Fibroblast of lung (primary cell): ENCODE measurements at places on chromosomes 12 and 14. TPM values are rescaled to one million over a fixed set of nuclear protein-coding genes. Genes with fewer than 3 reads are reported as not detected.
A peak's percentile ranks its signal among the peaks of the same experiment; 100 is the strongest.

- DNase-seq: peak; percentile 52
- no peak overlapping the region for H3K4me3 ChIP-seq
- peaks cover 21% of the 10 kb centered on the region for H3K4me1 ChIP-seq
- no peaks in the 10 kb centered on the region for H3K36me3 ChIP-seq
- no peak overlapping the region for H3K27ac ChIP-seq
Observed at GRCh38 chr12:62689042-62689839, 222.6 kb downstream of the MON2 start.

GRCh38 chr12:4448943-4449850, 3.6 kb upstream of the FGF6 start:
- DNase-seq: no peak
- H3K27me3 ChIP-seq: peaks cover 4% of the 10 kb centered on the region
- H3K4me1 ChIP-seq: no peaks in the 10 kb centered on the region
- H3K27ac ChIP-seq: no peak overlapping the region
- H3K36me3 ChIP-seq: no peaks in the 10 kb centered on the region

The TAS2R20 gene
- 2.1 and 3.3 TPM in 2 replicates for total RNA-seq

- H3K4me3 ChIP-seq: no peak overlapping the region
- DNase-seq: peak; percentile 49
- H3K27ac ChIP-seq: no peak overlapping the region
- no peaks in the 10 kb centered on the region for H3K4me1 ChIP-seq
Observed at GRCh38 chr12:106051853-106052531, 86.8 kb downstream of the NUAK1 start.

GRCh38 chr14:35420036-35420811, 15.7 kb upstream of the NFKBIA start:
- peaks cover 5% of the 10 kb centered on the region for H3K4me1 ChIP-seq
- H3K4me3 ChIP-seq: no peak overlapping the region
- no peaks in the 10 kb centered on the region for H3K36me3 ChIP-seq
- peak overlapping the region; percentile 19 for H3K27ac ChIP-seq

DNA sequence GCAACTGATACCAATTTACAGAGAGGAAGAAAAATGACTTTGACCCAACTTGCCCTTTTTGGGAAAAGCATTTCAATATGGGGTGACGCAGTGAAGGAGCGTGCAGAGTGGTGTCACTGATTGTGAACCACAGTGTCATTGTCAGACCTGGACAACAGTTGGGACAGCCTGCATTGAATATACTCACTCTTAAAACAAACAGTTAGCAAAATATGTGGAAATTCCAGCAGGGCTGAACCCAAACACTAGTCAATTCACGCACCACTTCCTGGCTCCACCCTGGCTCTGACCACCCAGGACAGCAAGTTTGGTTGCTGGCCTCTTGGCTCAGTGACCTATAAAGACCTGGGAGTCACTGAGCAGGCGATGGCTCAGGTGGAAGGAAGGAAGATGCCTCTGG, 61.3 kb downstream of the NOS1 start:
- H3K4me1 ChIP-seq: no peaks in the 10 kb centered on the region
- H3K27ac ChIP-seq: no peak overlapping the region
- H3K4me3 ChIP-seq: no peak overlapping the region
- H3K36me3 ChIP-seq: no peaks in the 10 kb centered on the region

The NUAK1 gene
- total RNA-seq: 4.6 and 5.1 TPM in 2 replicates

DNA sequence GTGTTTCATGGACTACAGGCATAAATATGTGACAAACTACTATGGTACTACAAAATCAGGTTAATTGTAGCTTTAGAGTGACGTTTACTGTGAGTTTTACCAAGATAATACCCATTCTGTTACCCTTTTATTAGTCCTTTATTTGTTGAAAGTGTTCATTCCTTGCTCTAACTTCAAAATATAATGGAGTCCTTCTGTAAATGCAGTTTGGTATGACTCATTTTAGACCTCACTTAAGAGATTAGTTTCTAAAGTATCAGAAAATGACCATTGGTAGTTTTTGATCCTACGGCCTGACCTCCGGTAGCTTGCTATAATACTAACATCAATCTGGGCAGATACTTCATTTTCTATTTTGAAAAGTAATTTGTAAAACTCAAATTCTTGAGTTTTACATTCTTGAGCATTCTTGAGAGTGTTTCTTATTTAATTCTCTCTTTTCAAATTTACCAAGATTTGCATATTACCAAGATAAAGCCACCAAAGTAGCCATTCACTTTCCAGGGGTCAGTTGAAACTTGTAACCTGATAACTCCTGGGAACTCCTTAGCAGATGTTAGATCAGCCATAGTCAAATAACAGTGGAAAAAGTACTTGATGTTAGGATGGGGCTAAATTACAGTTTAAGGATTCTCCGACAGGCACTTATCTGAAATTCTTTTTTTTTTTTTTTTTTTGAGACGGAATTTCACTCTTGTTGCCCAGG, 4.2 kb downstream of the HSPA2 start:
- no peak overlapping the region for H3K4me3 ChIP-seq
- peaks cover 12% of the 10 kb centered on the region for H3K27me3 ChIP-seq
- H3K36me3 ChIP-seq: no peaks in the 10 kb centered on the region
- no peak overlapping the region for H3K27ac ChIP-seq

GRCh38 chr12:5432011-5432400, at the start of gene NTF3:
Gene NTF3 (plus strand): TSS chr12:5432108. CDS start chr12:5432325, 217 bp downstream.
- H3K4me1 ChIP-seq: peaks cover 4% of the 10 kb centered on the region
- no peaks in the 10 kb centered on the region for H3K36me3 ChIP-seq
- peaks cover 9% of the 10 kb centered on the region for H3K27me3 ChIP-seq
- peak within 1 kb of the TSS; percentile 58 for H3K27ac ChIP-seq
- H3K4me3 ChIP-seq: peak within 1 kb of the TSS; percentile 49

DNA sequence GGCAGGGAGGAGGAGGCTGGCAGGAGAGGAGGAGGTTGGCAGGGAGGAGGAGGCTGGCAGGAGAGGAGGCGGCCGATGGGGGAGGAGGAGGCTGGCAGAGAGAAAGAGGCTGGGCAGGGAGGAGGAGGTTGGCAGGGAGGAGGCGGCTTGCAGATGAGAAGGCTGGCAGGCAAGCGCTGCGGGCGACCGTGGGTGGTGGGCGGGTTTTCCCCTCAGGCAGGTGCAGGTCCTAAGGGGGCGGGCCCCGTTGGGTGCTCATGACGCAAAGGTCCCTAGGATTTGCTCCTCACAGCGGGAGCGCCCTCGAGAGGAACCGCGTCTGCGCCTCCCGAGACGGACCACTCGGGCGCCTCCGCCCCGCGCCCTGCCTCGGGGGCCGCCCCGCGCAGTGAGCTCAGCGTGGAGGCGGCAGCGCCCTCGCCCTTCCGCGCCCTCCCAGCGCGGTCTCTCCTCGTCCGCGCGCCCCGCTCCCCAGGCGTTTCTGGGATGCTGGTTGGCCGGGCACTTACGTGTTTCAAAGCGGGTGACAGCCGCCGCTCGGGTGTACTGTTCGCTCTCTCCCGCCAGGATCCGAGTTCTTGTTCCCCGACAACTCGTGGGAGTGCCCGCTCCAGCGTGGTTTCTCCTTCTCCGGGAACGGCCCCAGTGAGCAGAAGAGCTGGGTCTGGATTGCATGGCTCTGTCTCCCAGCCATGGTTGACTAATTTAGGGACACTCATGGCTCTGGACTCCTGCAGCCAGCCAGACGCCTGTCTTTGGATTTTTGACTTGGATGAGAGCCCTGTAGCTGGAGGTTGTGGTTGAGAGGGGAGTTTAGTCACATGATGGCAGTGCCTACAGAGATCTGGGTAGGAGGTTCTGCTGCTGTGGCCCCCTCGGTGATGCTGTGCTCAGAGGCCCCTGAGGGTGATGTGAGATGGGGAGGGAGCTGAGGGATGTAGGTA, 64.1 kb upstream of the PPP4R3A start:
- H3K27ac ChIP-seq: no peak overlapping the region
- H3K4me1 ChIP-seq: no peaks in the 10 kb centered on the region
- H3K36me3 ChIP-seq: no peaks in the 10 kb centered on the region
- peak; percentile 52 for DNase-seq
- no peaks in the 10 kb centered on the region for H3K27me3 ChIP-seq
- peak overlapping the region; percentile 54 for H3K4me3 ChIP-seq

DNA sequence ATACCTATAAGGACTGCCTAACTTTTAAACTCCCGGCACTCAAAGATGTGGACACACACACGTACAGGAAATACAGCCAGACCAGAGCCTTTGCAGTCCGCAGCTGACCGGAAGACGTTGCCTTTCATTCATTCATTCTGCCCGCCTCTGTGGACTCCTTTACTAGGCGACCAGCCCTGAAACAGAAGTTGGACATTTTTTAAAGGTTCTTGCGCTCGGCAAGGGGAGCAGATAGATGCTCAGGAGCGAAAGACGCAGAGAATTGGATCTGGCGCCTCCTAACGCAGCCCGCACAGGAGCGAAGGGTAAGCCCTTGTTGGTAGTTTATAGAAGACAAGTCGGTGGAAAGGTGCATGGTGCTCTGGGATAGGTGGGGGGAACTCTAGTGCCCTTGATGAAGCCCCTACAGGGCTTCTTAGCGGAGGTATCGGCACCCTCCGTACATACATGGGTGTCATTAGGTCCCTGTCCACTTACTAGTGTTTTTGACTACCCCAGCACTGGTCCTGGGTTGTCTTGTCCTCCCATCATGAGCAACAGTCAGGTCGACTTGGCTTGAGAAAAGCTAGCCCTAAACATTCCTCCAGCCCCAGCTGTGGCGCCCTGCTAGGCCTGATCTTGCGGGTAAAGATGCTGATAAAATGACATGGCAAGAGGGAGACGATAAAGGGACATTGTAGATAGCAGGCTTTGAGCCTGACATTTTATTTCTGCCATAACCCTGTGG, at the start of gene KDM2B:
Gene KDM2B, minus strand, starts transcription at position 65 of the 727 bp plus-strand sequence. CDS start 112 bp downstream, outside the sequence.
- DNase-seq: peak; percentile 64
- peak within 1 kb of the TSS; percentile 65 for H3K4me3 ChIP-seq
- H3K4me1 ChIP-seq: peaks cover 29% of the 10 kb centered on the region
- H3K27ac ChIP-seq: peak within 1 kb of the TSS; percentile 90

DNA sequence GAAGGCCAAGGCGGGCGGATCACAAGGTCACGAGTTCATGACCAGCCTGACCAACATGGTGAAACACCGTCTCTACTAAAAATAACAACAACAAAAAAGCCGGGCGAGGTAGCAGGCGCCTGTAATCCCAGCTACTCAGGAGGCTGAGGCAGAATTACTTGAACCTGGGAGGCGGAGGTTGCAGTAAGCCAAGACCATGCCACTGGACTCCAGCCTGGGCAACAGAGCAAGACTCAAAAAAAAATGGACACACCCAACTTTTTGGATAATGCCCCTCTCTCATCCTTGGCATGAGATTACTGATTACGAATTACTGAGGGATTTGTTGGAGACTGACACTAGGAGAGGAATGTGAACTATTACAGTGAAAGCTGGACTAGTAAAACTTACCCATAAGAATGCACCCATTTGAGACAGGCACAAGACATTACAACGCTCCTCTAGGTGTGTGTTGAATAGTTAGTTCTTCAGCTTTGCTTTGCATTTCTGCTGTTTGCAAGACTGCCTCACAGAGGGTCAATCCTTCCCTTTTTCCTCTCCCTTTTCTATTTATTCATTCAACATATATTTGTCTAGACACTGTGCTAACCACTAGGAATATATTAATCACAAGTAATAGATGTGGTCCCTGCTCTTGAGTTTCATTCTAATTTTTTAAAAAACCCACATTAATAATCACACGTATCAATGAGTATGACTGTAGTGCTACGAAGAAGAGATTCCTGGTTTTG, 46.0 kb upstream of the OR5AU1 start:
- H3K4me1 ChIP-seq: no peaks in the 10 kb centered on the region
- DNase-seq: no peak
- H3K36me3 ChIP-seq: peaks cover 3% of the 10 kb centered on the region
- no peak overlapping the region for H3K27ac ChIP-seq
- no peaks in the 10 kb centered on the region for H3K27me3 ChIP-seq
- no peak overlapping the region for H3K4me3 ChIP-seq

- no peaks in the 10 kb centered on the region for H3K27me3 ChIP-seq
- no peaks in the 10 kb centered on the region for H3K4me1 ChIP-seq
- no peak overlapping the region for H3K27ac ChIP-seq
- DNase-seq: no peak
- H3K4me3 ChIP-seq: no peak overlapping the region
- H3K36me3 ChIP-seq: no peaks in the 10 kb centered on the region
Observed at GRCh38 chr14:84591827-84592445, 938.0 kb upstream of the FLRT2 start.

The CD4 gene
- 14.4 and 27.2 TPM in 2 replicates for total RNA-seq

DNA sequence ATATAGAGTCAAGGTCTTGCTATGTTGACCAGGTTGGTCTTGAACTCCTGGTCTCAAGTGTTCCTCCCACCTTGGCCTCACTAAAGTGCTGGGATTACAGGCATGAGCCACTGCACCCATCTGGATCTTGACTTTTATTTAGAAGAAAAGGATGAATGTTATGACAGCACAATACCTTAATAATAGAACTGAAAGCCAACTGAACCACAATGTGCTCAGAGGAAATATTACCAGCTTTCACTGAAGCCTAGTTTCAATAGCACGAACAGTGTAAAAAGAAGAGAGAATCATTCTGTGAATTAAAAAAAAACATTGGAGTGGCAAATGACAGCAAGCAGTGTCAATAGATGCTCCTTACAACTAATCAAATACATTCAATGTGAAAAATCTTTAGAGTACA, 239.2 kb upstream of the RMST start:
- H3K27me3 ChIP-seq: no peaks in the 10 kb centered on the region
- no peak for DNase-seq
- H3K4me1 ChIP-seq: no peaks in the 10 kb centered on the region
- no peaks in the 10 kb centered on the region for H3K36me3 ChIP-seq
- H3K27ac ChIP-seq: no peak overlapping the region

DNA sequence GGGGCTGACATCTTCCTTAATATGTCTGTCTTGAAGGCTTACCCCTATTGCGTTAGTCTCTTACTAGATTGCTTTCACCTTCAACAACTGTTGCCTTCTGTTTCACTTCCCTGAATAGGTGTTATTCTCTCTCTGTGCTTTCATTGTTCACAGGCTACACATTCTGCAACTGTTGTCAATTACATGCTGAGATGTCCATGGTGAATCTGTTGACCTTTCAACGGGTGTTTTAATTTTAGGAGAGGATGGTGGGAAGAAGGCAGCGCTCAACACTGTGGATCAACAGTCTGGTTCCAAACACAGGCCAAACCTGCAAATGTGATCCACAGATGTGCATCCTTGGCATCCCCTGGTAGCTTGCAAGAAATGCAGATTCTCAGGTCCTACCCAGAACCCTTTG, 101.9 kb downstream of the DACT1 start:
- no peaks in the 10 kb centered on the region for H3K27me3 ChIP-seq
- no peak overlapping the region for H3K4me3 ChIP-seq
- no peak overlapping the region for H3K27ac ChIP-seq
- peaks cover 10% of the 10 kb centered on the region for H3K4me1 ChIP-seq
- DNase-seq: no peak

DNA sequence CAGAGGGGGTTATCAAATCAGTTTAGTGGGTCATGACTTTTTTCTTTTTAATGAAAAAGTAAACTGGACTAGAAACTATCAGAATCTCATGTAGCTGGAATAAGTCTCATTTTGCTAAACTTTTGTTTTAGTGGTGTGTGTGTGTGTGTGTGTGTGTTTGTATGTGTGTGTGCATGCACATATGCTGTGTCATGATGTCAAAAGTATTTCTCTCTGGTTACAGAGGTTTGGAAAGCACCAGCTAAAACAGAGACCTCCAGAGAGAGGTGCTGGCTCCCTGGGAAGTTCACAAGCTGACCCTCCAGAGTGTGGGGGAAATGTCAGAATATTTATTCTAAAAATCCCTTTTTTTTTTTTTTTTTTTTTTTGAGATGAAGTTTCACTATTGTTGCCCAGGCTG, 114.7 kb downstream of the LGMN start:
- no peak overlapping the region for H3K27ac ChIP-seq
- no peak overlapping the region for H3K4me3 ChIP-seq
- H3K4me1 ChIP-seq: peaks cover 4% of the 10 kb centered on the region
- H3K36me3 ChIP-seq: peaks cover 2% of the 10 kb centered on the region
- H3K27me3 ChIP-seq: no peaks in the 10 kb centered on the region

The KLHL33 gene
- total RNA-seq: 0.26 and 1.5 TPM in 2 replicates
